ENCODE measurements at places on chromosomes 12 and 14.

DNA sequence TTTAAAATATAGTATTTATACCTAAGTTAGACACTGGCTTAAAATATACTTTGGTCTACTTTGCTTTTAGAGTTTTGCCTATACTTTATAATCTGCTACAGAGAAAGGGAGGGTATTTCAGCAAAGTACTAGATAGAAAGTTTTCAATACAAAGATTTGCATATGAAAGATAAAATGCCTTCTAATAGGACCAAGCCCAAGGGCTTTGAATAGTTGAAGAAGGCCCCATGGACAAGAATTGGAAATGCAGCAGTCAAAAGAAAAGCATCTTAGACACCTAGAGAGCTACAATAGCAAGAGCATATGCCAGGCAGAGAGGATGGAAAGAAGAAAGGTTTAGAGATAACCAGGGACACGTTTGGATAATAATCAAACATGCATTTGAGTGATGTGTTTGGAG, 83.1 kb upstream of the DNM1L start:
- DNase-seq: no peak

DNA sequence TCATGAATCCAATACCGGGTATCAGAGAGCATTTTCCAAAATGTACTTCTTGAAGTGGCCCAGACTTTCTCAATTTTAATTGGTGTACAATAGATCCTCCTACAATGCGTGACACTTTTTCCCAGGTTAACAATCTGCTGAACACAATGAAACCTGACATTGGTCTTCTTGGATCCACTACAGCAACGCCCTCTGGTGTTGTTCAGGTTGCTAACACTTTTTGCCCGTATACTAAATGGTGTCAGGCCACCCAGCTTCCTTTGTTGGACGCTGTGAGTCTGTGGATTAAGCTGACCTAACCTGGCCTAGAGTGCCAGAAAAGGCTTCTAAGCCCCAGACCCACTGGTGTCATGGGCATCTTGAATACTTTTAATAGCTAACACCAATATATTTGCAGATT, 89.2 kb downstream of the KCNK10 start:
- peak; percentile 20 for DNase-seq

GRCh38 chr12:67705394-67706370, 57.1 kb downstream of the DYRK2 start:
- DNase-seq: no peak

DNA sequence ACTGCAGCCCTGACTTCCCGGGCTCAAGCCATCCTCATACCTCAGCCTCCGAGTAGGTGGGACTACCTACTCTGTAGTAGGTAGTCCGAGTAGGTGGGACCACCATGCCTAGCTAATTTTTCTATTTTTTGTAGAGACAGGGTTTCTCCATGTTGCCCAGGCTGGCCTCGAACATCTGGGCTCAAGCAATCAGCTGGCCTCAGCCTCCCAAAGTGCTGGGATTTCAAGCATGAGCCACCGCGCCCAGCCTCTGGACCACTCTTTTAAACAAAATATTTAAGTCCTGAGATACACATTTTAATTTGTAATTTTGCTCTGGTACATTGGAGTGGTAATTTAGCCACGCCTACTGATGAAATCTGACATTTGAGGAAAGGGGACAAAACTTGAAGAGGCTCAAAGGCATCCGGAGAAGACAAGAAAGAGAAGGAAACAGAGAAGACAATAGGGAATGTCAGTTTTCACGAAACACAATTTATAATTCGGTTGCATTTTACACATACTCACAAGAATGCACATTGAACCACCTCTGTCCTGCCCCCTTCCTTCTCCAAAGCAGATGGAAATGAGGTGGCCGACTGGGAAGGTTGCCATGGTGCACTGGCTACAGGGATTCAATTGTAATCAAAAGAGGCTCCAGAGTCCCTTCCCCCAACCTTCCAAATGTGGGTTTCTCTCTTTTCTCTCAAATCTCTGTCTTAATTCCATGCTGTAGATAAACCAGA, 9.7 kb upstream of the TUBA1A start:
- no peak for DNase-seq

DNA sequence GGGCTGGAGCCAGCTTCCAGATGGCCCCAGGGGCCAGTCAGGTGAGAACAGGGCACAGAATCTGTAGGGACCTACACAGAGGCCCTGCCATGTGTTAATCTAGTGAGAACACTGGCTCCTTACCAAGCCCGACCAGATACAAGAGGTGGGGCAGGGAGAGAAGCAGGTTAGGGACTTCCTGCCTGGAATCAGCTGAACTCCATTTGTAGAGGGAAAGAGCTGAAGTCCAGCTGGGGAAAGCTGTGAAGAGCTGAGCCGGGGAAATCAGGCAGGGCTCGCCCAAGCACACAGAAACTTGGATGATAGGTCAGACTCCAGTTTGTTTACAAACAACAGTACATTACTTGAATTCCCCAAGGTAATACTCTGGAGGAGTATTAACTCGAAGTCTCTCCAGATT, 46.7 kb downstream of the PTGER2 start:
- no peak for DNase-seq

GRCh38 chr12:130990034-130990433, 36.3 kb downstream of the ADGRD1 start:
- DNase-seq: no peak

- no peak for DNase-seq
These were observed 124.3 kb downstream of the SLC41A2 start for GRCh38 chr12:104833756-104834155.

- no peak for DNase-seq
These were observed 252.6 kb upstream of the PRKD1 start for GRCh38 chr14:30180219-30180618.

GRCh38 chr12:127060310-127060847, 1206.6 kb upstream of the TMEM132C start:
- DNase-seq: no peak

GRCh38 chr12:94596596-94596995, 53.8 kb downstream of the TMCC3 start:
- DNase-seq: no peak

- DNase-seq: no peak
These were observed 624 bp upstream of the PLEKHD1 start for GRCh38 chr14:69483765-69484443.

GRCh38 chr12:1184402-1184801, 193.4 kb downstream of the ERC1 start:
- no peak for DNase-seq

- peak; percentile 28 for DNase-seq
These were observed 1.2 kb downstream of the DDIT3 start for GRCh38 chr12:57518920-57519795.

- DNase-seq: no peak
These were observed 118.9 kb downstream of the VEZT start for GRCh38 chr12:95336387-95337067.

- no peak for DNase-seq
These were observed 178.3 kb upstream of the PLEKHA5 start for GRCh38 chr12:18951218-18951617.

DNA sequence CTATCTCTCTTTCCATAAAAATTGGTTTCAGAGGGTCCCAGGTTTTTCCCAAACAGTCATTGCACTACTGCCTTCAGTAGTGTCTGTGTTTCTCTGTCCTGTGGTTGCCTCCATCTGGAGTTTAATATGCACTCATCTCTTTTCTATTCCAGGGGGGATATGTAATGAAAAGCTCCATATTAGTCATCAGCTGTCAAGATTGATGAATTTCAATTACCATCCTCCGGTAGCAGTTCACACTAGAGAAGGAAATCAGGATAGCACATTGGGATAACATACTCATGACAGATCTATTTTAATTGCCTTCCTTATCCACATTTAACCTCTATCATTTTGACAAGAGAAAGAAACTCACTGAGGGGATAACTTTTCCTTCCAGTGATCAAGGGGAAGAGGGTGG, 589.0 kb upstream of the SEL1L start:
- no peak for DNase-seq

DNA sequence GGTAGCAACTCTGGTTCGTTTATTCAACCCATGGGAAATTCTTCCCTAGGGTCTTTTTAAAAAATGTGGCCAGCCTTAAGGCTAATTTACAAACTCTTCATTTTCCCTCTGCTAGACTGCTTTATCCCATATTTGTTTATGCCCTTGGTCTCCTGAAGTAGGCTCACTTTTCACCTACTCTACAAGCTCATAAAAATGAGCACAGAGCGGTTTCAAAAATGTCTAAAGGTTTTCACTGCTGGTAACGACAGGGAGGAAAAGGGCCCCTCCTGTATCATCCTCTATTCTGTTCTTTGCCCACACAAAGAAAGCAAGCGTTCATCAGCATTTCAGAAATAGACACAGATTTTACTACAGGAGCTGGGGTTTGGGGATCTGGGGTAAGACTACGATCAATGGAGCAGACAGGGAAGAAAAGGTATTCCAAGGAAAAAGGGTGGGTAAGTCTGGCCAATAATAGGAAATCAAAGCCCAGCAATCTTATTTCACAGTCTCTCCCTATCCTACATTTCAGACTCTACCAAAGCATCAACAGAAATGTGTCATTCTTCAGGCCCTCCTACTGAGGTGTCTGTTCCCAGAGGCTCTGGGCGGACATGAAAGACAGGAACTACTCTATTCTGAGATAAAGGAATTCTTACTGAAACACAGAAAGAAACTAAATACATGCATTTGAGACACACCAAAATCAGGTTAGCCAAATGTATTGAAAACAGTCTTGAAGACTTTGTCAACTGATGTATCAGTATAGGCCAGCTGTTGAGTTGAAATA, 86.4 kb downstream of the SPPL3 start:
- no peak for DNase-seq

- peak; percentile 45 for DNase-seq
These were observed 35.7 kb upstream of the ATP2A2 start for GRCh38 chr12:110245369-110245772.

DNA sequence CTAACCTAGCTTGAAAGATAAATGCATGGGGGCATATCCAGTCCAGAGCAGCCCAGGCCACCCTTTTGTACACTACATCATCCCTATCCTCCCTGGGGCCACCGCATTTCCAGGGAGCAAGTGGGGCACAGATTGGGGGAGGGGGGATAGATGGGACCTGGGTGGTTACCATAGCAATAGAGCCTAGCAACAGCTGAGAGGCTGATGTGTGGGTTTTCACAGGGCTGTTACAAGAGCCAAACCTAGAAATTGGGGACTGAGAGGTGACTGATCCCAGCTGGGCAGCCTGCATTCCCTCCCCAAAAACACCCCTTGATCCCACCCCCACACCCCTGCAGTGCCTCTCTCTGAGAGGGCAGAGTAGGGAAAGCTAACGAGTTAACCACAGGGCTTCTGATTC, 3.7 kb upstream of the ZNF384 start:
- no peak for DNase-seq

GRCh38 chr14:51293149-51293911, 53.3 kb downstream of the TMX1 start:
- DNase-seq: no peak

DNA sequence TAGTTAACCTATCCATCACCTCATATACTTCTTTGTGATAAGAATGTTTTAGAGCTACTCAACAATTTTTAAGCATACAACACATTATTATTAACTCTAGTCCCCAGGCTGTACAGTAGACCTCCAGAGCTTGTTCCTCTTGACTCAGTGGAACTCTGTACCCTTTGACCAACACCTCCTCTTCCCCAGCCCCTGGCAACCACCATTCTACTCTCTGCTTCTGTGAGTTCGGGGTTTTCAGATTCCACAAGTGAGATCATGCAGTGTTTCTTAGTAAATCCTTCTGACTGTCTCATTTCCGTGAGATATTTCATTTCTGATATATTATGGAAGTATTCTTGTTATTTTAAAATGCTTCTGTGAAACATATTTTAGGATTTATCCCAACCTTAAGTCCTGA, 200.7 kb downstream of the PCNX1 start:
- DNase-seq: no peak

GRCh38 chr12:110199339-110200123, 75.4 kb downstream of the IFT81 start:
- peak; percentile 50 for DNase-seq

DNA sequence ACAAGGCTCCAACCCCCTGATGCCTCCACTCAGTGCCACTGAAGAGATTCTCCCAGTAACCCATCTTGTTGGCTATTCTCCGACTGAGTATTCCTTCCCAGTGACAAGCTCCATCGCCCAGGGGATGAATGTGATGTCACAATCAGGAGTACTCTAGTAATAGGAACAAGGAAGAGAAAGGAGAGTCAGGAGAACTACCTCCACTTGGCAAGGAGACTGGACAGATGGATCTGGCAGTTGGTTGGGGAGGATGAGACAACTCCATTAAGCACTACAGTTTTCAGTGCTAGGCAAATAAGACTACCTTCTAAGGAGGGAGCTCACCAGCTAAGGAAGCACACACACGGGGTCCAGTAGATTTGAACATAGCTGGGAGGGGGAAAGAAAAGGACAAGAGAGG, 5.3 kb downstream of the RNF41 start:
- DNase-seq: no peak

DNA sequence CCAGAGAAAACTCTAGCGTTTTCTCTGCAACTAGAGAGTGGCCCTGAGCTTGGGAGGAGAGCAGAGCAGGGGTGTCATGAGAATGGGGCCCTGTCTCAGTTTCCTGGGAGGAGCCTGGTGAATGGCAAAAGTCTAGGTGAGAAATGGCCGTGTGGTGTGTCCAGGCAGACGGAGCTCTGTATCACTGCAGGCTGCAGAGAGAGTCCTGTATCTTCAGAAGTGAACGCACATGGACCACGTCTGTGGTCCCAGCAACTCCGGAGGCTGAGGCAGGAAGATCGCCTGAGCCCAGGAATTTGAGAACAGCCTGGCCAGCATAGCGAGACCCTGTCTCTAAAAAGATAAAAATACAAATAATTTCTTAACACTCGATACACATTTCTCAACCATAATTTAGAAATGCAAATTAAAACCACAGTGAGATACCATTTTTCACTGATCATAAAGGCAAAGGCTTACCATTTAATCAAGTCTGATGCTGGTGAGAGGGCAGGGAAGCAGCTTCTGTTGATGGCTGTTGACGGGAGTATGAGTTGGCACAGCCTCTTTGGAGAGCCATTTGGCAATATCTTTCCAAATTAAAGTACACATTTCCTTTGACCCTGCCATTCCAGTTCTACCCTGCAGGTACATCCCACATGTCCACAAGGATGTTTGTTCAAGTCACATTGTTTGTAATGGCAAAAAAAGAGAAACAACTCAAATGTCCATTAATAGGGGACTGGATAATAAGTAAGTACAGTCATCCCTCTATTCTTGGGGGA, 51.0 kb downstream of the NFKBIA start:
- no peak for DNase-seq

DNA sequence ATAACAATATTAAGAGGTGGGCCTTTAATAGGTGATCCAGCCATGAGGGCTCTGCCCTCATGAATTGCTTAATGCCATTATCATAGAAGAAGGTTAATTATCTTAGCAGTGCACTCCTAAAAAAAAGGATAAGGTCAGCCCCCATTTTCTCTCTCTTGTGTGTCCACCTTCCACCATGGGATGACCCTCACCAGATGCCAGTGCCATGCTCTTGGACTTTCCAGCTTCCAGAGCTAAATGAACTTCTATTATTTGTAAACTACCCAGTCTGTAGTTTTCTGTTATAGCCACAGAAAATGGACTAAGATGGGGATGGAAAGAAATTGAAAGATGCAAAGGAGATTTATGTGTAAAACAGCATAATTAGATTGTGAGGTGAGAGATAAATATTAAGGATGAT, 125.4 kb downstream of the FOXA1 start:
- DNase-seq: no peak
